ENCODE measurements at places on chromosomes 5 and 9.

DNA sequence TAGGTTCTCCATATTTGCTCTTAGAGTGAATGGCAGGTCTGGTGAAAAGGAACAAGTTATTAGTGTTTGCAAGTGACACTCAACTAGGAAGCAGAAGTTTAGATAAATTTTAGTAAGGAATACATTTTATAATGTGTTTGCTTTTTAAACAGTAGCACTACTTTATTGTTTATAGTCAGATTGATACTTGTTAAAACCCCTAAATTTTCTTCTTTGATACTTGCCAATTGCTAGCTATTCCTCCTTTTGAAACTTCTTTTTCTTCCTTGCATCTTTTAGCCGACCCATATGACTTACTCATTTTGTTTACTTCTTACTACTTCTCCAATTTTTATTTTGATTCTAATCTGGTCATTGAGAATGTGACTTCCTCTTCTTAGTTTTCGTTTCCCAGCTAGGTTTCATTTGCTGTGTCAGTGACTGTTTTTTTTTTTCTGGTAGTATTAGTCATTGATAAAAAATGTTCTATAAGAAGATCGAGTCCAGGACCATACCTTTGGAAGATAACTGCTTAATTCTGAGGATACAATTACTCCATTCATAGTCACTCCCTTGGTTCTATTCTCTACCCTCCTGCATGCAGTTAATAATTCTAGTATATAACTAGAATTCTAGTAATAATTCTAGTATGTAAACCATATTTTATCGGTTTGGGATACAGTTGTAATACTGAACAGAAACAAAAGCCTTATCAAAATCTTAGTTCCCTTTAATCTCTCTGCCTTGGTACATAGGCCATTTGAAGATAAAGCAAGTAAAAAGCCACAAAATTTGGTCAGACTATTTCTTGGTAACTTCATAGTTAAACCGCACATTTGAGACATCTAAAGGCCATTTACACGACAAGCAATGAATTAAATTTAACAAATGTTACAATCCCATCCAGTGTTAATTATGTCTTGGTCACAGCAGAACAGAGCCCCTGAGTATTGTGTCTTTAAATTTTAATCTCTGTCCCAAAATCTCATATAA lies 2.8 kb upstream of the RICTOR start:
- DNase-seq = no peak

DNA sequence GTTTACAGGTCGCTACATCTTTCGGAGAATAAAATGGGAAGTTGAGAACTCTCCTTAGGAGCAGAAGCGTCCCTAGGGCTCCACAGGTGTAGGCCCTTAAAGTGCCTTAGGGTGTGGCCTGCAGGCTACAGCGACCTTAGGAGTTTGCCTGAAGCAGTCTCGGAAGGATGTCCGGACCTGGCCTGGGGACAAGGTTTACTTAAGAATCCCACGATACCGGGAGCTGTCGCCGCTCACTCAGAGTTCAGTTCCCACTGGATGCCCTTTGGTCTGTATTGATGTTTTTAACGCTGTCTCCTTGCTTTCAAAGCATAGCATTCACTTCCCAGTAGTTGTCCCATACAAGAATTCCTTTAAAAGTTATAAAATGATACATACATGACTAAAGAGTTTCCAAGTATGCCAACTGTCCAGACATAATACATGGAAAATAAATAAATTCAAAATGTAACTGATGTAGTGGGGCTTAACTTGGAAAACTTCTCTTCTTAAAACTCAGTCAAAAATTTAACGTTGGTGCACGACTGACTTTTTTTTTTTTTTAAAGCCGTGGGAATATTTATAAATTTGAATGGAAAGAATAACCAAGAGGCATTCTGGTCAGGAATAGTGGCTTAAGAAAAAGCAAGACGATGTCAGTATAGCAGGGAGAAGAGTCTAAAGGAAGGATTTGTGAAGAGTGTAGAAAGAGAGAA lies 848 bp downstream of the RAD50 start:
- no peak for DNase-seq

DNA sequence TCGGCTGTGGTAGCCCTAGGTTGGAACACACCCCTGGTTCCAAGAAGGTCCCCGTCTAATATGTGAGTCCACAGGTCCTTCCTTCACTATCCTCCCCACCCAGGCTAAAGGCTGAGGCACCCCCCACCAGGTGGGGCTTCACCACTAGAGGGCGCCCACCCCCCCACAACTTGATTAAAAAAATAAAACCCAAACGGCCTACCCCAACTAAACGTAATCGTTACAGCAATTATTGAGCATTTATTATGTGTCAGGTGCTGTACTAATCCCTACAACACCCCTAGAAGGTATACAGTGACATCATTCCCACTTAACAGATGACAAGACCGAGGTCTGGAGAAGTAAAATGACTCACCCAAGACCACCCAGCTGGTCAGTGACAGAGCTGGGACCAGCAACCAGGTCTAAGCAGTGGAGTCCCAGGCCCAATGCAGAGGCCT lies 65.0 kb downstream of the FGF18 start:
- peak; percentile 6 for DNase-seq

- DNase-seq = no peak
These were observed 389.6 kb downstream of the SEMA5A start for GRCh38 chr5:9156282-9156681.

DNA sequence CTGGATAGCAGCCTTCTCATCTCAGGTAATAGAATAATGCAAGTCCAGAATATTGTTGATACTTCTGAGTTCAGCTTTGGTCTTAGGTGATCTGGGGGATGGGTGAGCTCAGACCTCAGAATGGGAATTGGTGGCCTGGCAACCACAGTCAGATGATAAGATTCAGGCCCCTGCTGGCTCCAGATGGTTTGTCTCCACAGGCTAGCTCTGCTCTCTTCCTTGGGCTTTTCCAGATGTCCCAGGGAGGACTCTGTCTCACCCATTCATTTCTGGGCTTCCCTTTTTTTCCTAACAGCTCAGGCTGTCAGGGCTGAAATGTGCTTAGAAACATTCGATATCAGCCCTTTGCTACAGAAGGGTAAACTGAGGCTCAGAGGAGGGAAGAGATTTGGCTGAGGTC lies 17.6 kb upstream of the TNFSF15 start:
- DNase-seq = no peak

DNA sequence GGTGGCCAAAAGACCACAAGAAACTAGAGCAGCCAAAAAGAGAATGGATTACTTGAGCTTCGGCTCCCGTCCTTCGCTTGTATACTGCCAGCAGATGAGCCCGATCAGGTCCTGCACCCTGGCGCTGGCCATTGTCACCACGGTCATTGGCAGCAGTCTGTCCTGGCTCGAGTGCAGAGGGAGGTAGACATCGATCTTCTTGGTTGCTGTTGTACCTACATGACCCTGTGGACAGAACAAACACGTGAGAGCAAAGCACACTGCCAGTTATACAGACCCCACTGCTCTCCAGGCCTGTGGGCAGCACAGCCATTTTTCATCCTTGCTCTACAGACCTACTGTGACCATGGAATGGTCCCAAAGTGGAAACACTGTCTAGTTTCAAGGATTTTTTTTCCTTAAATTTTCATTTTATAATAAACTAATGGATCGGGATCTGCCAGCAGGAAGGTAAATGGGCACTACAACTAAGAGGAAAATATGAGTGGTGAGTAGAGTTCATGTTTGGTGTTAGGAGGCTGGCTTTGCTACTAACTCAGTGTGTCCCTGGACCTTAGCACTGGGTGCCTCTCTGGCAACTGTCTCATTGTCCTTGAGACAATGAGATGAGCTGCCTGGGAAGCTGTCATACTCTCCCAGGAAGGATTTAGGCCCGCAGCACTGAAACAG lies 121.4 kb downstream of the MAPKAP1 start:
- DNase-seq = no peak

GRCh38 chr5:171841984-171842776 lies 56.6 kb downstream of the SMIM23 start:
- no peak for DNase-seq

GRCh38 chr5:389197-389821 lies 53.7 kb upstream of the EXOC3 start:
- no peak for DNase-seq

DNA sequence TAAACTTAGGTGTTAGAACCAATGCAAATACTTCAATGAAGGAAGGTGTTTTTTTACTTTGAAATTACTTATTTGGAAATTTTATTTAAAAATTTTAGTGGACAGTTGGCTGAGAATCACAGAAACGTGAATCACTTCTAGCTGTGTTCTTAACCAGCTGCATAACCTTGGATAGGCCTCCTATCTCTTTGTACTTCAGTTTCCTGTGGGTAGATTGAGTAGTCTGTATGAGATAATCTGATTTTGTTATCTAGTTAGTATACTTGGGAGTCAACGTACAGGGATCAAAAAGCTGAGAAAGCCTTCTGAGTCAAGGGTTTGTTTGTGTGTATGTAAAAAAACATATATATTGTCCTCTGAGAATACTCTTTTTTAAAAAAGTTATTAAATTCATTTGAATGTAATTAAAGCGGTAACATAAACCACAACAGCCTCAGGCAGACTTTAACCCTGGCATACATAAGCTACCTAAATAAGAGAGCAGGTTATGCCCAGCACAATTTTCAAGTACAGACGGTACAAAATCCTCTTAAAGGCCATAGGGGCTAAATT lies 38.1 kb upstream of the ZCCHC7 start:
- no peak for DNase-seq

DNA sequence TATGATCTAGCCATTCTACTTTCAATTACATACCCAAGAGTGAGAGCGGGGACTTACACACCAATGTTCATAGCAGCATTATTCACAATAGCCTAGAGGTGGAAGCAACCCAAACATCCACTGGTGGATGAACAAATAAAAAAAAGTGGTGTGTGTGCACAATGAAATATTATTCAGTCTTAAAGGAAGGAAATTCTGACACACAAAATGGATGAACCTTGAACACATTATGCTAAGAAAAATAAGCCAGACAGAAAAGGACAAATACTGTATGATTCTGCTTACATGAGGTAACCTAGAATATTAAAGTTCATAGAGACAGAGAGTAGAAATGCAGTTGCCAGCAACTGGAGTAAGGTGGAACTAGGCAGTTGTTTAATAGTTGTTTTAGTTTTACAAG lies 22.1 kb downstream of the ETF1 start:
- no peak for DNase-seq

- DNase-seq = no peak
These were observed 42.3 kb downstream of the AOPEP start for GRCh38 chr9:94768766-94769165.

- peak; percentile 31 for DNase-seq
These were observed 739 bp downstream of the C9orf72 start for GRCh38 chr9:27572566-27572917.

DNA sequence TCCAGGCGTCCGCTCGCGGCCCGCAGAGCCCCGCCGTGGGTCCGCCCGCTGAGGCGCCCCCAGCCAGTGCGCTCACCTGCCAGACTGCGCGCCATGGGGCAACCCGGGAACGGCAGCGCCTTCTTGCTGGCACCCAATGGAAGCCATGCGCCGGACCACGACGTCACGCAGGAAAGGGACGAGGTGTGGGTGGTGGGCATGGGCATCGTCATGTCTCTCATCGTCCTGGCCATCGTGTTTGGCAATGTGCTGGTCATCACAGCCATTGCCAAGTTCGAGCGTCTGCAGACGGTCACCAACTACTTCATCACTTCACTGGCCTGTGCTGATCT lies 294 bp downstream of the ADRB2 start:
- DNase-seq = no peak

DNA sequence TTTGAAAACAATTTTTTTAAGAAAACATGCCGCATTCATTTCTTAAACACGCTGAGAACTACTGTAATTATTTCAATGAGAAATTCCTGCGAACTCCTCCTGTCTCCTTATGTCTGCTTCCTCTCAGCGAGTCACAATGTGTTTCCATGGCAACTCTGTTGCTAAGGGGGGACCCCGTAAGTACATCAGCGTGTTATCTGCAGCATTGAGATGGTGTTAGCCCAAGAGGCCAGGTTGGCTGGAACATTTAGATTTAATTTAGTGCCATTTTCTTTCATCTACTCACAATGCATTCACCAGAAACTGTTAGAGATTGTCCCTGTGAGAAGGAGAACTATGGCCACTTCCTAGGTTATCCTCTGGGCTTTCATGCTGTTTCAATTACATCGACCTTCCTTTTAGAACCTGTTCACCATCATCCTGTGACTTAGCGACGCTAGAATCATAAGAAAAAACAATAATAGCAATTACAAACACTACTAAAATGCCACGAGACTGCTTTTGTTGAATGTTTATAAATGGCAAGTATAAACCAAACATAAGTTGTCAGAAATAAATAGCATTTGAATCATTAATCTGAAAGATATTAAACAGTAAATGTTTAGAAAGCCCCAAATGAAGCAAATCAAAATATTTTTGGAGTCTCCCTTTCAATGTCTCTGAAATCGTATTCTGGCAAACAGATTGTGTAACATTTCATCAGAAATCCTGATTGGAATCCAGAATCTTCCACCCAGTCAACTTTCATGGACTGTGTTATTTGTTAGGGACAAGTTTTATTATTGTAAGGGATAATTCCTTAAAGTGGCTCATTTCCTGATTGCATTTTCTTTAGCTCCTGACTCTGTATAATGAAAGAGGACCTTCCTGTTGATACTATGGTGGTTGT lies 39.7 kb upstream of the SHC3 start:
- no peak for DNase-seq

DNA sequence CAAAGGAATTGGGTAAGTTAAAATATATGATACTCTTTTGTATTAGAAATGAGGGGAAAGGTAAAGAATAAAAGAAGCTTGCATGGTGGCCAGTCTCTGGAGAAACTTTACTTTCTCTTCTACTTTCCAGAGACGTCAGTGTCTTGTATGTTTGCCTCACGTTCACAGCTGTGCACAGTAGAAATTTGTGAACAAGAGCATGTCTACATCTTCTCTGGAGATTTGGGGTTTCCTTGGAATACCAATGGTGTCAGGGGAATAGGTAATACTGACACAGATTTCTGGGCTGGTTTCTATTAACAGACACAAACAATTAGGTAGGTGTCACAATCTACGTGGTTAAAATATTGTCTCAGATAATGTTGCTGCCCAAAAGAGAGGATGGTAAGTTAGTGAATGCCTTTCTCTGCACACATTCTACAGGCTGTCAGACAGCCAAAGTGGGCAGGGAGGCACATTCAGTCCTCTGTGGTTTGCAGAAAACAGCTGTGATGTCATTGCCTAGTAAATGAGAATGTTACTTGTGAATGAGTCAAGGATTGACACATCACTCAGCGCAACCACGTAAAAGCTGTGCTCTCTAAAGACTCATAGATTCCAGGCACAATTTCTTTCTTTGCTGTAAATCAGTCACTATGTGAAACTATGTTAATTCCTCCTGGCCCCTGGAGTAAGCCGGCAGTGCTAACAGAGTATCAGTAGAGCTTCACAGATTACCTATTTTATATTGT lies 397.1 kb downstream of the MAN2A1 start:
- DNase-seq = no peak
